ENCODE measurements at places on chromosomes 6 and 20. TPM values are rescaled to one million over a fixed set of nuclear protein-coding genes. Genes with fewer than 3 reads are reported as not detected.

BMP6 gene
- total RNA-seq, result 0.09 TPM

SYCP2 gene
- 2.6 TPM for total RNA-seq

DNA sequence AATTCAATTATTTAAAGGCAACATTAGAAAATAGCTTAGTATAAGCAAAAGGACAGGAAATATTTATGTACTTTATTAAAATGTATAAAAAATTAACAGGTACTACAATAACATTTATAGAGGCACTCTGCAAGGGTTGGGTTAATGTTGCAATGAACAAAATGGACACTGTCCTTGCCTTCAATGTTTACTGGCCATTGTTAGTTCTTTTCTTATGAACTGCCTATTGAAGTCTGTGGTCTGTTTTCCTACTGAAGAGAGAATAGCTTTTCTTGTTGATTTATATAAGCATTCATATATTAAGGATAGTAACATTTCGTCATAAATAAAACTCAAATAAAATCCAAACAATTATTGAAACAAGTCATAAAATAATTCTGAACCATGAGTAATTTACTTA is 135.3 kb upstream of the BEND6 start:
- no peak for DNase-seq
- no peaks in the 10 kb centered on the region for H3K4me1 ChIP-seq
- no peak overlapping the region for H3K27ac ChIP-seq
- H3K27me3 ChIP-seq, result peaks cover 2% of the 10 kb centered on the region

DNA sequence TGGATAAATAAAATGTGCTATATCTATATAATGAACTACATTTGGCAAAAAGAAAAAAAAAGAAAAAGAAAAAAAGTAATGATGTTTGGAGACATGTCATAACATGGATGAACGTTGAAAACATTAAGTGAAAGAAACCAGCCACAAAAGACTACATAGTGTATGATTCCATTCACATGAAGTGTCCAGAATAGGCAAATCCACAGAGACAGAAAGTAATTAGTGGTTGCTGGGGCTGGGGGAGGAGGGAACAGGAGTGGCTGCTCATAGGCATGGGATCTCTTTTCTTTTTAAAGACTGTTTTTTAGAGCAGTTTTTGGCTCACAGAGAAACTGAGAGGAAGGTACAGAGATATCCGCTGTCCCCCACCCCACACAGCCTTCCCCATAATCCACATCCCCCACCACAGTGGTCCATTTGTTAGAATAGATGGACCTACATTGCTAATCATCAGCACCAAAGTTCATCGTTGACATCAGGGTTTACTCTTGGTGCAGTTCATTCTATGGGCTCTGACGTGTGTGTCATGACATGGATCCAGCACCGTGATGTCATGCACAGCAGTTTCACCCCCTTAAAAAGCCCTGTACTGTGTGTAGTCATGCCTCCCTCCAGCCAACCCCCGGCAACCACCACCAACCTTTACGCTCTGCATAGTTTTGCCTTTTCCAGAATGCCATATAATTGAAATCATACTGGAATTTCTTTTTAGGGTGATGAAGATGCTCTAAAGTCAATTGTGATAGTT is 240.9 kb upstream of the RREB1 start:
- no peaks in the 10 kb centered on the region for H3K36me3 ChIP-seq
- no peak overlapping the region for H3K4me3 ChIP-seq
- H3K27me3 ChIP-seq, result no peaks in the 10 kb centered on the region
- DNase-seq, result no peak
- no peaks in the 10 kb centered on the region for H3K4me1 ChIP-seq
